Pancreas (tissue), 10 donors: ENCODE measurements at places on chromosomes 7 and 10. TPM values are rescaled to one million over a fixed set of nuclear protein-coding genes. Genes with fewer than 3 reads are reported as not detected.

DNA sequence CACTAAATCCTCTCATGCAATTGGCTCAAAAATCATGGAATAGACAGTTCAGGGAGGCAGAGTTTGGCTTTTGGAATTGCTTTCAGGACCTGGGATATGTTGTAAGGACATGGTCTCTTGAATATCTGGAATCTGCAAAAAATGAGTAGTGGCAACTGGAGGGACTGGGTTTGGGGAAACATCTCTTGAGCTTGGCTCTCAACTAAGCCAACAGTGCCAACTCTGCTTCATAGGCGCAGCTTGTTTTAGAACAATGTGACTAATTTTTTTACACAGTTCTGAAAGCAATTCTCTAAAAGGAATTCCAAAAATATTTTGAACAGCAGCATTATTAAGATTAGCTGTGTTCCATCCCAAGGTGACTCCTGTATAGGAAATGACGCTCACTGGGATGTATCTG lies 121.5 kb upstream of the DPP6 start:
- no peak for DNase-seq

DNA sequence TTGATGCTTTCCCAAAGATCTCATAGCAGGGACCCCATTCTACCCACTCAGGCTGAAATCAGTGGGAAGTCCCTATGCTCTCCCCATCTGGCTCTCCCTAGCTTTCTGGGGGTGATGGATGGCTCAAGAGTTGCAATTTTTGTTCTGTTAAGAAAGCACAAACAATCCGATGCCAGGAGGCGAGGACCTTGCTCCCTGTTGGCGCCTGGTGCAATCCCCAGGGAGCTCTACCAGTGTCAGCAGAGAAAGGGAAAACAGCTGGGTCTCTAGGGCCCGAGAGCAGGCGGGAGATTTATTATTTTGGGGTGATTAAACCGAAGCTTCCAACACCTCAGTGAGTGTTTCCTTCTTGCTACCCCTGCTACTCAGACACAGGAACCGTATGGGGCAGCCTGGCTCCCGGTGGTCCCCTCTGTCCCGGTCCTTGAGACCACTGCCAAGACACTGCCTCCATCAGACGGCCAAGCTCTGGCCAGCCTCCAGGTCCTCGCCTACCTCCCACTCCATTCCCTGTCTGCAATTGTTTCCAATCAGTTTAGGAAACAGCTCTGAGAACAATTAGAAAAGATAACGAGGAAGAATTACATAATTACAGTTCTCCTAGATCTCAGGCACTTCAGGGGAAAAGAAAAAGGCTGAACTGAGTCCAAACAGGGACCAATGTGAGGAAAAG lies 147.9 kb downstream of the PLXNA4 start:
- DNase-seq, result no peak

GRCh38 chr7:7176406-7177043 lies 5.8 kb upstream of the C1GALT1 start:
- DNase-seq, result no peak

ENO4 gene
- 0.42 TPM for total RNA-seq

ZFYVE27 gene
- 14.5 TPM for total RNA-seq

ATRNL1 gene
- total RNA-seq, result 5.7 TPM

CYP2C18 gene
- total RNA-seq, result 0.56 TPM

GATAD1 gene
- total RNA-seq, result 16.6 TPM
